ENCODE measurements at places on chromosomes 3 and 15.

DNA sequence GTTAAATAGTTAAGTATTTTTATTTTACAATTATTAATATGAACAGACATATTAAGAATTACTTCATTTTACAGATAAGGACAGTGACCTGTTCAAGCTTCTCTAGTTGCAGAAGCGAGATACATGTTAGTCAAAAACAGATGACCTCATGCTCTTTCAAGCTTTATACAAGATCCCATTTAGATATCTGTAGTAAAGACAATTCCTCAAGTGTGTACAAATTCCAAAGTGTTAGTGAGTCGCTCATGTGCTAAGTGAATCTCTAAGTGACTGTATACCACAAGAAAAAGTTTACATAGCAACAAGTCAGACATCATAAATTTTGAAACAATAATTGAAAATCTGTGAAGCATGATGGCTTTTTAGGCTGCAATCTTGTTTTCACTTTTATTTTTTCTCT is 293.8 kb downstream of the ROBO1 start:
- DNase-seq: no peak

DNA sequence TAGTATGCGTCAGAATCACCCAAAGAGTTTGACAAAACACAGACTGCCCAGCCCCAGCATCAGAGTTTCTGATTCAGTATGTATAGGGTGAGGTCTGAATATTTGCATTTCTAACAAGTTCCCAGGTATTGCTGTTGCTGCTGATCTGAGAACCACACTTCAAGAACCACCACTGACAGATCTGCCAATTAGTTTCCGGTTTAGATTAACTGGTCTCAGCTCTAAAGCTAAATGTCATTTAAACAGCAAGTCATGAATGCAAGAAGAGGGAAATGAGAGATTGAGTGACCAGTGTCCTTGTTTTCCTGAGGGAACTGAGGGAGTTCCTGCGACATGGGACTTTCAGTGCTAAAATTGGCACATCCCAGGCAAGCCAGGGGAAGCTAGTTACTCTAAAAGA is 305.0 kb downstream of the ZNF385D start:
- no peak for DNase-seq

DNA sequence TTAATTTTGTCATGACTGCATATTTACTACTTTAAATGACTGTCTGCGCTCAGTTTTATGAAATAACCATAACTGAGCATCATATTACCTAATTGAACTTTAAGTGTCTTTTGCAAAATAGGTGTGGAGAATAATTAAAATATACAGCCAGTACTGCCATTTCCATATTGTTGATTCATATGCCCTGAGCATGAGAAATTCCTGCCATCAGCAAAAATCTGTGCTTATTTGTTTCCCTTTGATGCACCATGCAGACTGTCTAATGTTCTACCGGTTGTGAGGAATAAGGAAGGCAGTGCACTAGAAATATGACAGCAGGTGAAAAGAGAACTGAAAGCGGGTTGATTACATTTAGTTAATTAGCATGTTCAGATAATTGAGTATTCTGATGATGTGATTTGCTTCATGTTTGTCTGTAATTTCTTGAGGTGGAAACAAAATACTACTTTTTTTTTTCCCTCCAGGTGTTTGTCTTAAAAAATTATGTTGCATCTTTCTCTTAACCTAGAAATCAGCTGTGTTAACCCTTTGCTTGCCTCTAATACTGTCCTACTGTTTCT is 229.4 kb upstream of the AZI2 start:
- no peak for DNase-seq

- no peak for DNase-seq
Observed at GRCh38 chr3:195808741-195809290, 2.9 kb downstream of the MUC4 start.

- no peak for DNase-seq
Observed at GRCh38 chr3:195697582-195698324, 23.0 kb upstream of the MUC20 start.

All from GM13976 (cell line).